Left renal cortex interstitium (tissue), 4 donors: ENCODE measurements at places on chromosomes 6 and 20.
A peak's percentile ranks its signal among the peaks of the same experiment; 100 is the strongest.

GRCh38 chr6:32799168-32799567 is 17.6 kb downstream of the HLA-DOB start:
- DNase-seq: no peak

DNA sequence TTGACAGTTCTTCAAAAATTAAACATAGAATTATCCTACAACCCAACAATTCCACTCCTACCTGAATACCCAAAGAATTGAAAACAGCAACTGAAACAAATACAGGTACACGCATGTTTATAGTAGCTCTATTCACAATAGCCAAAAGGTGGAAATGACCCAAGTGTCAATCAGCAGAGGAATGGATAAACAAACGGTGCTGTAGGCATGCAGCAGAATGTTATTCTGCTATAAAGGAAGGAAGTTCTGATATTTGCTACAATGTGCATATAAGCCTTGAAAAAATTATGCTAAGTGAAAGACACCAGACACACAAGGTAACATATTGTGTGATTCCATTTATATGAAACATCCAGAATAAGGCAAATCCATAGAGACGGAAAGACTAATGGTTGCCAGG is 38.5 kb upstream of the PRELID3B start:
- no peak for DNase-seq

GRCh38 chr6:138970856-138971425 is 17.1 kb downstream of the REPS1 start:
- no peak for DNase-seq

DNA sequence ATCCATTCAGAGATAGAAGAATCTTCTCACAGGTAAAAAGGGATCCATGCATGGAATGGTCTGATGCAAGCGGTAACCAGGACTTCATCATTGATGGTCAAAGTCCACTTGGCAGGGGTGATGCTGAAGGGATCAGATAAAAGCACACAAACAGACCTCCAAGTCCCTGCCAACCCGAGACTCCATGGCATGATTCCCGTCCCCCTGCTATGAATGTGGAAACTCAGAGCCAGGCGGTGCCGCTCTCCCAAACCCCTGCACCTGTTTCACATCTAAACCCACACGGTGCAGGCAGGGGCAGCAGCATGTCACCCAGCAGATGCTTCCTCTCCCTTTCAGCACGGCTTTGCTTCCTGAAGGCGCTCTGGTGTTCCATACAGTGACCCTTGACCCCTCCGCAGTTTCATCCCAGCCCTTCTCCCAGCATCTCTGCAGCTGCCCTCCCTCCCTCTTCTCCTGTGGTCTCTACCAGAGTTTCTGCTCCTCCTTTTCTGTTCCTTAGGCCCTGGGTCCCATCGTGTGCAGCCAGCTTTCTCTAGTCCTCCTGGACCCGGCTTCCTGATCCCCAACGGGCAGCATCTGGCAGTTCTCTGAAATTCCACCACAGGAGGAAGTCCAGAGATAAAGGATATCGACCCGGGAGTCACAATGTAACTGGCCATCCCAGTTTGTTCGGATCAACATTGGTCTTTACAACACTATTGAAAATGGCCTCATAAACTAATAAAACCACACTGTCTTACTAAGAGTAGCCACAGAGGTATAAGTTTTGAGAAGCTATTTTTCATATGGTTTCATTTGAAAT is 235.0 kb downstream of the TTLL2 start:
- DNase-seq: no peak

- DNase-seq: no peak
Observed at GRCh38 chr6:70282312-70282918, 20.5 kb downstream of the COL9A1 start.

GRCh38 chr6:99016355-99016754 is 68.6 kb upstream of the FBXL4 start:
- DNase-seq: no peak

DNA sequence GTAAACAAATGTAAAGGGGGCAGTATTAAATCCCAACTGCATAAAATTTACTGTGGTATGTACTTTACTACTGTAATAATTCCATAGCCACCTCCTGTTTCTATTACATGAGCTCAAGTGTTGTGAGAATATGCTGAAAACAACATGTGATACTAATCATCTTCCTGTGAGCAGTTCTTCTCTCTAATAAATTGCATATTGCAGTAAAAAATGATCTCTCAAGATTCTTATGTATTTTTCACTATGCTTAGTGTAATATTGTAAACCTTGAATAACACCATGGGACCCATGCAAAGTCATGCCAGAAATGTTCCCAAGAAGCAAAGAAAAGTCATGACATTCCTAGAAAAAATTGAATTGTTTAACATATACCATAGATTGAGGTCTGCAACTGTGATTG is 133.0 kb upstream of the ATXN1 start:
- no peak for DNase-seq

DNA sequence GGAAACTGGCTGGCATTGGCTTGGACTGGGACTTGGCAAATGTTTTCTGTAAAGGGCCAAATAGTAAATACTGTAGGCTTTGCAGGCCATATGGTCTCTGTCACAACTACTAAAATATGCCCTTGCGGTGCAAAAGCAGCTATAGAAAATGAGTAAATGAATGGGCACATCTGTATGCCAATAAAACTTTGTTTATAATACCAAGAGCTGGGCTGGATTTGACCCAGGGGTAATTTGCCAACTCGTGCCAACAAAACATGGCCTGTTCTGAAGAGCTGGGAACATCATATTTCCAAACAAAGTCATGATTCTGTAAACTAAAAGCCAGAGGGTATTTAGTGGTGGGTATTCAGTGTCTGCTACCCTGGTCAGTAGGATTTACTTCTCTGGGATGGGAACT is 320.1 kb upstream of the SOX4 start:
- DNase-seq: no peak

DNA sequence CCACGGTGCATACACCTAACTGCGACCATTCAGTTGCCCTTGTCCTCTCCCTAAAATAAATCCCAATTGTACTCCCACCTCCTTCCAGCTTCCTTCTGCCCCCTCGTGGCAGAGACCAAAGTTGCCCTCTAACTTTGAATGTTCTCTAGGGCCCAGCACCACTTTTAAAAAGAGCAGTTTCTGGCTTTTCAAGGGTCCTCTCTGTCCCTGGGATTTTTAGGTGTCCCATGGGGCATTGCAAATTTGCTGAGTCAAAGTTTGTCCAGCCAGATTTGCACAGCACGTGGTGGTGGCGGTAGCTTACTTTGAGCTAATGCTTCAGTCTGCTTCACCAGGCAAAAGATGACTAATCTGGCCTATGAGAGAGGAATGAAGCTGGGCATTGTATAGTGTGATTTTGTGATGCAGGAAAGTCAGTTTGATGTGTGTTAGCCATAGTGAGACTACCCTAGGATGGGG is 100.2 kb downstream of the PERP start:
- DNase-seq: no peak

GRCh38 chr6:25971187-25971821 is 8.7 kb downstream of the TRIM38 start:
- DNase-seq: no peak

GRCh38 chr6:53960311-53960710 is 150.9 kb upstream of the MLIP start:
- no peak for DNase-seq

DNA sequence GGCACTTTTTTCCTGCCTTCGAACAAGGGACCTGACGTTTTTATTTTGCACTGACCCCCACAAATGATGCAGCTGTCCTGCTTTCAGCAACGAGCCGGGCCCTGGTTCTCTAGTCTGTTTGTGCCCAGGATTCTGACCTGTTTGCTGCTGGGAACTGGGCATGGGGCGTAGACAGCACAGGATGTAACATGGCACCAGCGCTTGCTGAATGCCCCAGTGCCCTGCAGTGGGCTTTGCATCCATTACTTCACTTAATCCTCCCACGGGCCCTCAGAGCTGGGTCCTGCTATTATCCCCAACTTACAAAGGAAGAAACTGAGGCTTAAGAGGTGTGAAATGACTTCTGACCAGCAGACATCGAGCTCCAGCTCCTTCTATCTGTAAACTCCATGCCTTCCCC is 80.4 kb upstream of the PMEPA1 start:
- DNase-seq: no peak

DNA sequence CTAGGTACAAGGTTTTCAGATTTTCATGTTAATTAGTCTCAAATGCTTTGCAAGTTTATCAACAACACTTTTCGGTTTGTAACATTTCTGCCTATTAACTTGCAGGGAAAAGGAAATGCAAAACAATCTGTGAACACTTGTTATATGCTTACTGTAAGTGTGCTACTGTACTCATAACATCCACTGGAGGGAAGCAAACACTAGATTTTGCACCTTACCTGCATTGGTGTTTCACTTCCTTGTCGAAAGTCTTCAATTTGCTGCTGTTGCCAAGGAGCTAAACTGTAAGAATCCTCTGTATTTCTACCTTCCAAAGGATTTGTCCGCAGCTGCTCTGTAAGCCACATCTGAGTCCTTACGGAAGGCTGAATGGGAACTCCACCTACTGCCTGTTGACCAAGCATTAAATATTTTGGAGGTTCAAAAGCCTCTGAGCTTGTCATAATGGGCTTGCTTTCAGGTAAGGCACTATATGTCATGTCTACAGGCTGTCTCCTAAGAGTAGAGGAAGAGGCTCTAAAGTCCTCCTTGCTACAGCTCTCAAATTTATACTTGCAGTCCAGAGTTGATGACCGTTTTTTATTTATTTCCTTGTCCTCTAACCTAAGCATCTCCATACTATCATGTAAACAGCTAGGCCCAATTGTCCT is 17.3 kb downstream of the PLN start:
- peak; percentile 38 for DNase-seq

GRCh38 chr6:11197175-11197536 is 35.3 kb downstream of the NEDD9 start:
- DNase-seq: no peak

DNA sequence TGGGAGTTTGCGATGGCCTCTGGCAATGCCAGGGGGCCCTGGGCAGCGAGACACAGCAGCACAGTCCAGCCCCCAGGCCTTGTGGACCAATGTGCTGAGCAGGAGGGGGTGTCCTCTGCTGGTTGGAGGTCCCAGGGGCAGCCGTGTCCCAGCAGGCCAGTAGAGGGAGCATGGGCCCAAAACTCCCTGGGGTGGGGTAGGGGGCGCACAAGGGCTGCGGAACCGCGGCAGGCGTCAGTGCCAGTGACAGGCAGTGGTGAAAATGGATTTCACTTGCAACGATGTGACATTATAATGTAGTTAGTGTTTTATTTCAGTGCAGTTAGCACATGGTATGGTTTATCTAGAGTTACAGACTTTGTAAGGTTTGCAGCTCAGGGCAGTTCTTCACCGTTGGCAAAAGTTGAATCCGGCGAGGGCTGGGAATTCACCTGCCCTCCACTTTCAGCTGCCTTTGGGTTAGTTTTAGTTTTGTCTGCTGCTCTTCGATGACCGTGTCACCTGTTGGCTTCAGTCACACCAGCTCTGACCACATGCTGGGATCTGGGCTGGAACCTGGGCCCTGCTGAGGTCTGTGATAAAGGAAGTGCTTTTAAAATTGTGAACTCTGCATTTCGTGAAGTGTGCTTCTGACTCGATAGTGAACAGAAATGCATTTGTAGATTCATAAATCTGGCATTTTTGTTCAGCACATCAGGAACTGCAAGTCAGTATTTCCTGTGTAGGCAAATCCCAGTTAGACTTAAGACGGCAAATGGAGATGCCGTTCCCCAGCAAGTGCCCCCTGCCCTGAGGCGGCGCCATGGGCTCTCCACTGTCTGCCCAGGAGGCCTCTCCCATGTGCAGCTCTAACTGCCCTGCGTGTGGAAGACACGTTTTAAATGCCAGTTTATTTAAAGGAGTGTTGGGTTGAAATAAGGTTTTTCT is 46.8 kb downstream of the PYGB start:
- no peak for DNase-seq

DNA sequence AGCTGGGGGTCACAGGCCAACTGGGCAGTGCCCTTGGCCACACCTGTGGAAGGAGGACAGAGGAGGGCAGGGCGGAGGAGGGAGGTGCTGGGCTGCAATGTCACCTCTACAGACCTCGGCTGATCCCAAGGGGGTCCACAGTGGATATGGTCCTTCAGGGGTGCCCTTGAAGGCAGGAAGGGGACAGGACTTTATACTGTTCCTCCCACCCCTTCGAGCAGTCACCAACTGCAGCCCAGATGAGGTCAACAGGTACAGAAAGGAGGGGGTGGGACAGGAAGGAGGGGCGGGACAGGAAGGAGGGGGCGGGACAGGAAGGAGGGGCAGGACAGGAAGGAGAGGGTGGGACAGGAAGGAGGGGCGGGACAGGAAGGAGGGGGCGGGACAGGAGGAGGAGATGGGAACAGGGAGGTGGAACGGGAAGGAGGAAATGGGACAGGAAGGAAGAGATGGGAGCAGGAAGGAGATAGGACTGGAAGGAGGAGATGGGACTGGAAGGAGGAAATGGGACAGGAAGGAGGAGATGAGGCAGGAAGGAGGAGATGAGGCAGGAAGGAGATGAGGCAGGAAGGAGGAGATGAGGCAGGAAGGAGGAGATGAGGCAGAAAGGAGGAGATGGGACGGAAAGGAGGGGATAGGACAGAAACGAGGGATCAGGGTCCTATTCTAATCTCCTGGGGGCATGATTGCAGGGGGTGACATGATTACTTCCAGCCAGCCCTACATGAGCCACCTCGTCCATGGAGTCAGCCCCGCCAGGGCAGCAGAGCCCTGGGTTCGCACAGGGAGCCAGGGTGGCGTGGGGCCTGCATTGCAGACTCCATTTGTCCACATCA is 19.4 kb upstream of the MRGBP start:
- no peak for DNase-seq

- no peak for DNase-seq
Observed at GRCh38 chr6:152503546-152503945, 133.6 kb downstream of the SYNE1 start.

DNA sequence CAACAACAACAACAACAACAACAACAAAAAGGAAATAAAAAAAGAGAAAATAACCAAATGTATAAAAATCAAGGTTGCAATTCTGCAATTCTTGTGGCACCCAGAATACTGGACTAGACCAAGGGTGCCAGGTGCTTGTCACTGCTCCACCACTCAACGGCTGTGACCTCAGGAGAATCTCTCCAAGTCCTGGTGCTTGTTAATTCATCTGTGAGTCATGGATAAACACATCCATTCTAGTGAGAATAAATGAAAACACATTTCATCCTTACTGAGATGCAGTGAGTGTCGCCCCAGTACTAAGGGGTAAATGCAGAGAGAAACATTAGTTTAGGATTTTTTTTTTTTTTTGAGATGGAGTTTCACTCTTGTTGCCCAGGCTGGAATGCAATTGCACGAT is 32.0 kb downstream of the HLA-C start:
- no peak for DNase-seq

GRCh38 chr20:2305946-2306345 is 10.1 kb downstream of the TGM3 start:
- DNase-seq: no peak

DNA sequence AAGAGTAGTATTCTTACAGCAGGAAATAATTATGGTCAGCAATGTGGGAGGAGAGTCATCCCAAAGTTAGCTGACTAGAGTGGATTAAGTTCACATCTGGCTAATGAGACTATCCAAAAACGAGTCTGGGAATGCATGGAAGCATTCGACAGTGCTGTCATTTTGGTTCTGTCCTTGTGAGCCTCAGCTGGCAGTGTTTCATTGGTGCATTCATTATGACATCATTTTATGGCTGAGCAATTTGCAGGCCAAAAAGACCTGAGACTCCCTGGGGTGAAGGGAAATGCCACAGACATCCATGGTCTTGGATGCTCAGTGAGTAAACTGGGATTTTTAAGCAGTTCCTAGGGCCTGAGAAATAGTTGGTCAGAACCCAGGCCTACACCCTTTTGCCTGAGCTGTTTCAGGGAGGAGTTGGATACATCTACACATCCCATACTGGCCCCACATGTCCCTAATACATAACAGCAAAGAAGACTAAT is 196.4 kb upstream of the CCN2 start:
- no peak for DNase-seq

GRCh38 chr6:148250975-148251685 is 91.5 kb upstream of the SASH1 start:
- no peak for DNase-seq
